Right renal cortex interstitium (tissue), 3 donors: ENCODE measurements at places on chromosomes 7 and 10.
A peak's percentile ranks its signal among the peaks of the same experiment; 100 is the strongest.

DNA sequence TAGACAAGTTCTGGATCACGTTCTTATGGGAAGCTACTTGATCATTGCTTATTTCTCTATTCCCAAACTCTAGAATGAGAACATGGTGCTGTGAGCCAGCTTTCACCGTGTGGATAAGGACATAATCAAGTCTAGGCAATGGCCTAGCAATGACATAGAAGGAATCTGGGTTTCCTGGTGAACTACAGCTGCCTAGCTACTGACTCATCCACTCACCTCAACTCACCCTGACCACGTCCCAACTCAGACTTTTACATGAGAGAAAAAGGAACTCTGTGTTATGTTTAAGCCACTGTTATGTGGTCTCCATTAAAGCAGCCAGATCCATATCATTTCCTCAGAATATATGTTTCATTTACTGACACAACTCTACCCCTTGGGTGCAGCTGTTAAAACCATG is 18.8 kb upstream of the MET start:
- DNase-seq: no peak

DNA sequence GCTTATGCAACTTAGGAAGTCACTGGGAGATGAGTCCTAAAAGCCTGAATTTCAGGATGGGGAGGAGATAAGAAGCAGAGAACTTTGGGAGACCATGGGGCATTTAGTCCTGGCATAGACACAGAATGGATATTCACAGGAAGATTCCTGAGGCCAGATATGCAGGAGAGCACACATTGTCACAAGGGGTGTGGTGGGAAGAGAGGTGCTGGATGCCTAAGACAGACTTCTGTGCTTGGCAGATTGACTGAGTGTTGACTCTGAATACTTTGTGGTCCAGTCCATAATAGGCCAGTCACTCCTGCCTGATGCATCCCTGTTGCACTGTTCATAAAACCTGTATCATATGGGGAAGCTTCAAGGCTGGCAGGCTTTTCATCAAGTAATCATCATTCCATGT is 18.5 kb downstream of the SRI start:
- no peak for DNase-seq

- DNase-seq: no peak
Measured at GRCh38 chr10:26485150-26485941, 47.2 kb downstream of the APBB1IP start.

- DNase-seq: no peak
Measured at GRCh38 chr7:133275446-133276095, 22.7 kb downstream of the EXOC4 start.

- no peak for DNase-seq
Measured at GRCh38 chr7:70406186-70406949, 725.6 kb upstream of the GALNT17 start.

DNA sequence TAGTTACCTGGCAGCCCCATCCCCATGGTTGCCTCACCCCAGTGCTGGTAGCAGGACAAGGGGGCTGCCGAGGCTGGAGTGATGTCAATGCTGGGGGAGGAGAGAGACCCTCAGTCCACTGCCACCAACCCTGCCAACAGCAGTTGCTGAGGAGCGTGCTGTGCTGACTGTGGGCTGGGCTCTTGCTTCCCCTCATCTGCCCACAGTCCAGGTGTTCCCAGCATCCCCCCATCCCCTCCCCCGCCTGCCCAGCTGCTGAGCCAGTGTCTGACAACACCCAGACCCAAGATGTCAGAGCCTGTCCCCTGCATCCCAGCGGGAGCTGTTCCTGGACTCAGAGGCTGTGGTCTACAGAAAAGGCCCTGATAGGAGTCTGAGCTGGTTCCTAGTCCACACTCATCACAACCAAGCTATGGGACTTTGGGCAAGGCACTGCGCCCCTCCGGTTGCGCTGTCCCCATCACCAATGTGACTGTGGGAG is 14.6 kb upstream of the PSAP start:
- DNase-seq: no peak

GRCh38 chr7:55438085-55438756 is 73.1 kb downstream of the LANCL2 start:
- DNase-seq: no peak

DNA sequence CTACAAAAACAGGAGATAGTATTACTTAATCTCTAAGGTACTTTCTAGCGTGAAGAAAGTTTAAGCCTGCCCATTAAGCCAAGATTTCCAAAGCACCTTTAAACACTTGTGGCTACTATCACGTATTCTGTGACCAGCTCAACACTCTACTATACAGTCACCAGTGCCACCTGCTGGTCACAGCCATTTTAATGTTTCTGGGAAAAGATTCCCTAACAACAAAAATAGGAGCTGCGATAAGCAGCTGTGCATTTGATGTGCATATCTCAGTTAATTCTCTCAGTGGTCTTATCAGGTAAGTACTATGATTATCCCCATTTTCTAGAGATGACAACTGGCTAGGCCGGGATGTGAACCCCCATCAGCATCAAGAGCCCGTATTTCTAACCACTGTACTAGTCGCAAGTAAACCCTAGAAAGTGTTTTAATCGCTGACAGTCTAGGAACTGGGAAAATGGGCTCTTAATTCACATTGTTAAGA is 860 bp downstream of the SEC31B start:
- DNase-seq: no peak

DNA sequence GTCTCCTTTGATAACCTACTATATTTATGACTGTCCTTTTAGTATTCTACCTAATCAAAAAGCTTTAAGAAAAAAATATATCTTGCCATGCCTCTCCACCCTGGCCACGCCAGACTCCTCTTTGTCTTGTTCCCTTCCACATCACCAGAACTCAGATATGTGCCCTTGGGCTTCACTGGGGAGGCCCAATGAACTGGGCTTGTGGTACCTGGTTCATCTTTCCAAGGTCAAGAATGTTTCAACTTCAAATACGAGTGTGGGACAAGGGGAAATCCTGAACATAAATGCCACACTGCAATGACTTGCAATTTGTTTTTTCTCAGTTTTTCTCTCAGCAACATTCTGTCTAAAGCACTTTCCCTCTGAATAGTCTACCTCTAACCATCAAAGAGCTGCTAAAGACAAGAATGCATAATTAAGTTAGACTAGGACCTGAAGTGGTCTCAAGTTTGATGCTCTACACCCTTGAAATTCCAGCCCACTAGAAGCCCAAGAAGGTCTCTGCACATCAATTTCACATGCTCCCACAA is 9.9 kb downstream of the ERCC6 start:
- no peak for DNase-seq

- no peak for DNase-seq
Measured at GRCh38 chr10:20911626-20912025, 14.5 kb upstream of the NEBL start.

DNA sequence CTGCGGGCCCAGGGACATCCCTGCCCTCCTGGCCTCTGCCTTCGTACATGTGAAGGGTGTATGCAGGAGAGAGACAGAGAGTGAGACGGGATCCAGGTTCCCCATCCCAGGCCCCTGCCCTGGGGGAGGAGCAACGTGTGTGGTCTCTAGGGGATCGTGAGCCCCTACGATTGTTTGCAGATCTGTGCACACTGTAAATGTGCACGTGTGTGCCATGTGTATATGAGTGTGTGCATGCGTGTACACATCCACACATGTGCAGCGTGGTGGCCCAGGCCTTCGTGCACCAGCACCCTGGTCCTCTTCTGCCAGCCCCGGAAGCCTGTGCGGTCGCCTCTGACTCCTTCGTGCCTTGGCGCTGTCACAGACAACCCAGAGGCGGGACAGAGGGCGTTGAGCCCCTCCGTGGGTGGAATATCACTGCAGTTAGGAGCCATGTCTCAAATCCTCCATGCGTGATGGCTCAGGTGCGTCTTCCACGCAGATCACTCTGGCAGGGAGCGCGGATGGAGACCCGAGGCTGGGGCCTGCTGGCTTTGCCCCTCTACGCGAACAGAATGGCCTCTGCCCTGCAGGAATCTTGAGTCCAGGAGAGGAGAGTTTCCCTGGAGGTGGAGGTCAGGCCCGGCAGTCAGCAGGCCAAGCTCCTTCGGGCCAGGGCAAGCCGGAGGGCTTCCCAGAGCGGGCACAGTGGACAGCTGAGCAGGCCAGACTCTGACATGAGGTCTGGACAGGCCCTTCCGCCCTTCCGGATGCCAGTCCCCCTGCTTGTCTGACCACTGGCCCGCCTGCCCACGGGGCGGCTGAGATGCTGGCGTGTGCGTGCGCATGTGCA is 97.5 kb downstream of the UNCX start:
- DNase-seq: no peak

DNA sequence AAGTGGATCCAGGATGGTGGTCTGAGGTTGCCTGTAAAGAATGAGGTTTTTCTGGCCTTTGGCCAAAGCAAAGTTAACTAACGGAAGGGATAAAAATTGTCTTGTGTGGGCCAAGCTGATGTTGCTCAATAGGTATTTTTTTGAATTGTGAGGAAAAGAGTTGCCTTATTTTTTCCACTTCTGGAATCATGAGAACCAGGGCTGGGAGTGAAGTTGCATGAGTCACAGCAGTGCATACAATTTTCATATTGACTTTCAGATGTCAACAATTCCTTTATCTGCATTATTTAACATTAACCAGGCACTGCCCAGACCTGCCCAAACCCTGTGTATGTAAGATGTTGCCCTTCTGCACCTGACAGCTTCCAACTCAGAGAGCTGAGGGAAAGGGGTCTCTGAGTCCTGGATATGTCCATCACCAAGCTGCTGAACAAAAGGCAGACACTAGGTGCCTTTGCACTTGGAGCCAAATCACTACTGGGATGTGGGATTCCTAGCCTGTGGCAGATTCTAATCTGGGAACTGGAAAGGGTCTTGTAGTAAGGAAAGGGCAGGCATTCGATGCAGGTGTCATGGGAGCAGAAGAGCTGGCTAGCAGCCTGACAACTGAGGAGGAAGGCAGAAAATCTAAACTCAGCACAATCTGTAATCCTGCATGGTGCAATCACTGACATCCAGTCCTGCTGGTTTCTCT is 52.3 kb upstream of the SLC35B4 start:
- DNase-seq: no peak

GRCh38 chr7:155872678-155873369 is 60.6 kb upstream of the SHH start:
- DNase-seq: no peak

DNA sequence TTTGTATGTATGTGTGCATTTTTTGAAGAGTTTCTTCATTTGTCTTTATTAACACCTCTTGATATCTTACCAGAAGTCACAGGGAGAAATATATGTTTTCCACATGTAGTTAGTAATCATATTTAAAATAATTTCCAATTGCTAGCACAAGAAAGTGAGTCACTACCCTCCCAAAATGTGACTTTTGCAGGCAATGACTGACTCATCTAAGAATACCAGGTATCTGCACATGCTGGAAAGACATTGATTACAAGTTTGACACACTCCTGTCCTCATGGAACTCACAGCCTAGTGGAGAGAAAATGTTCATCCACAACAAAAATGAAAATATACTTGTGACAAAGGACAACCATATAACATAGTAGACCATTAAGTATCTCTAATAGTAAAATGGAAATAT is 82.9 kb downstream of the SEMA3D start:
- no peak for DNase-seq

DNA sequence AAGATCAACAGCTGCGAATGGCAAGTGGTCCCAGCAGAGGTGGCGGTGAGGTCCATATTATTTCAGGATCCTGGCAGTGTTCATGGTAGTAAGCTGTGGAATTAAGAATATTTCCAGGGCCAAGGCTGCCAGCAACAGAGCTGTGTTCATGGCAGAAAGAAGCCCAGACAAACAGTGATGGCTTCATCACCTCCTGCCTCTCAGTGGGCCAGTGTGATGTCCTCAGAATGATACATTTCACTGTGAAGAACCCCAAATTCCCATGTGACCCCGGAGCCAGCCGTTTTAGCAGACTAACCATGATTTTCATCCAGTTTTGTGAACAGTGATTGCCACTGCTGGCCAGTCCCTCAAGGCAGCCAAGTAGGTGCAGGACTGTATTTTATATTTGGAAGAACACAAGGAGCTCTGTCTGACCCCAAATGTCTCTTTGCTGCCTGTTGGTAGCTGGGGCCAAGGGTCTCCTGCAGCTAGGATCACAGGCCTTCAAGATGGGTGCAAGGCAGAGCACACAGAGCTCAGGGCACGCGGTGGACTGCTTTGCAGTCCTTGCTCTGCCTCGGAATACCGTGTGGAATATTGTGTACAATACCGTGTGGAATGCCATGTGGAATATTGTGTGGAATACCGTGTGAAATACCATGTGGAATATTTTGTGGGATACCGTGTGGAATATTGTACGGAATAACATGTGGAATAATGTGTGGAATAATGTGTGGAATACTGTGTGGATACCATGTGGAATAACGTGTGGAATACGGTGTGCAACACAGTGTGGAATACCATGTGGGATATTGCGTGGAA is 132.3 kb upstream of the CHST15 start:
- no peak for DNase-seq

GRCh38 chr7:67346126-67346525 is 349.5 kb downstream of the TYW1 start:
- no peak for DNase-seq

DNA sequence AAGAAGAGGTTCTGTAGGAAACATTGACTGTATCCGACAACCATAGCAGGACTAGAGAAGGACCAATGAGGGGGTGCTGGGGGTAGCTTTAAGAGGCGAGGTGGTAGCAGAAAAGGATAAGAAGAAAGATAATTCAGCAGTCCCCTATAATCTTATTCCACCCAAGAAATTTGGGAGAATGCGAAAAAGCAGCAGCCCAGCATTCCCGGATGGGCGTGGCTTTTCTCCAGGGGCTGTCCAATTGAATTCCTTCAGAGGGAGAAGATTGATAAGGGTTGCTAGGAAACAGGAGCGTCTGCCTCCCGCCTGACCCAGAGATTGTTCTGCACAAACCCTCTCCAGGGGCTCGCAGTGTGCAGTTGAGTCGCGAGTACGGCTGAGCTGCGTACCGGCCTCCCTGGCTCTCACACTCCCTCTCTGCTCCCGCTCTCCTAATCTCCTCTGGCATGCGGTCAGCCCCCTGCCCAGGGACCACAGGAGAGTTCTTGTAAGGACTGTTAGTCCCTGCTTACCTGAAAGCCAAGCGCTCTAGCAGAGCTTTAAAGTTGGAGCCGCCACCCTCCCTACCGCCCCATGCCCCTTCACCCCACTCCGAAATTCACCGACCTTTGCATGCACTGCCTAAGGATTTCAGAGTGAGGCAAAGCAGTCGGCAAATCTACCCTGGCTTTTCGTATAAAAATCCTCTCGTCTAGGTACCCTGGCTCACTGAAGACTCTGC is at the start of gene GRM3:
TSS of gene GRM3 (plus strand) at position 349 of the 721 bp plus-strand sequence. CDS start 121,237 bp downstream, outside the sequence.
- DNase-seq: peak; percentile 12

DNA sequence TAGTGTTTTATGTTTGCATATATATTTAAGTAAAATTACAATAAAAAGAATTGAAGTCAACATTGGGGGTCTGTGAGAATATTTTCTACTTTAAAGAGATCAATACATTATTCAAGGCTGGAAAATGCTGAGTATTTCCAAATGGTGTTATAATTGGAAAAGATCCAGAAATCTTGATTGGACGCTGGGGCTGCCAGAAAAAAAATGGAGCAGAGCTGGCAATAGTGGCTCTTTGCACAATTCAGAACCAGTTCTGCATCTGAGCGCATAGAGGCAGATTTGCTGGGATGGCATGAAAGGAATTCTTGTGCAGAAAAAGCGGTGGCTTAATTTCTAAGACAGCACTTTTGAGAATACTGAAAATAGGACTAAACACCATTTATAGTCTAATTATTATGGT is 10.8 kb upstream of the VWC2 start:
- no peak for DNase-seq

GRCh38 chr7:30920021-30920583 is 8.4 kb downstream of the AQP1 start:
- no peak for DNase-seq

GRCh38 chr10:49369216-49370162 is 26.4 kb downstream of the DRGX start:
- no peak for DNase-seq

- no peak for DNase-seq
Measured at GRCh38 chr7:50798126-50798525, 15.4 kb upstream of the GRB10 start.
